T-helper 1 cell (primary cell): ENCODE measurements at places on chromosomes 1 and 21.

DNA sequence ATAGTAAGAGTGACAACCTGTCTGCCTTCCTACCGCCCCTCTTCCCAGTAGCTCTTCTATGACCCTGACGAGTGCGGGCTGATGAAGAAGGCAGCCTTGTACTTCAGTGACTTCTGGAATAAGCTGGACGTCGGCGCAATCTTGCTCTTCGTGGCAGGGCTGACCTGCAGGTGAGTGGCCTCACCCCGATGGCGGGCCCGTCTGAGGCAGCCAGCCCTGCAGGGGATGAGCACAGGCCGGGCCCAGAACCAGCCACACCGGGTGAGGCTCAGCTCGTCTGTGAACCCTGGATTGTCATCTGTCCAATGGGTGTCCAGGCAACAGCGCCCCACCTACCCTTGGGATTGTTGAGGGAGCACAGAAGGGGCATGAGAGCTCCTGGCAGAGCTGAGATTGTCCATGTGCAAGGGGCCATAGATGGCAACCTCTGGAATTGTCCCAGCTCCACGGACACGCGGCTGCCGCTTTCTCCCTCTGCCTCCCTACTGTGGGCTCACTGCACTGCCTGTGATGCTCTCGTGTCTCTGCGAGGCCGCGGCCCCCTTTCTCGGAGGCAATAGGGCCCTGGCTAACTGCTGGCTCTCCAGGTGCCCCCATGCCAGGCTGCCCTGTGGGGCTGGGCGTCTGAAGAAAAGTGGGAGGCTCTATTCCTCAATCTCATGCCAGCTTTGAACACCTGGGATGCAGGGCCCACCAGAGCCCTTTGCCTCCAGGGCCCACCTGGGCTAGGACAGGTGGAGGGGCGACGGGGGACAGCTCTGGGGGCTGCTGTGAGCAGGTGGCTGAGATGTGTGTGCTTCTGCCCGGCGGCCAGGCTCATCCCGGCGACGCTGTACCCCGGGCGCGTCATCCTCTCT, 50.0 kb upstream of the LRRC3 start:
- DNase-seq, result no peak

GRCh38 chr1:246497331-246497915, 9.7 kb downstream of the SMYD3 start:
- no peak for DNase-seq

- DNase-seq, result no peak
These were observed 805.3 kb downstream of the USP25 start for GRCh38 chr21:16535102-16535422.

DNA sequence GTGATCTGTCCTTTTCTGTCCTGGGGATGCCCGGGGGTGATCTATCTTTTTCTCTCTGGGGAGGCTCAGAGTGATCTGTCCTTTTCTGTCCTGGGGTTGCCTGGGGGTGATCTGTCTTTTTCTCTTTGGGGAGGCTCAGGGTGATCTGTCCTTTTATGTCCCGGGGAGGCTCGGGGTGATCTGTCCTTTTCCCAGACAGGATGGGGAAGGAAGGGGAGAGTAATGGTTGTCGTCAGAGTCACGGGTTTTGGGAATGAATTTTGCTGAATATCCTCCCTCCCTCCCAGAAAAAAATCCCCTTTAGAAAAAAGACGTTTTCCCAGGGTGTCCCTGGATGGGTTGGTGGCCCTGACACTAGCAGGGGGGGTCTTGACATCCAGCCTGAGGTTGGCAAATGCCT, 91.5 kb downstream of the ARHGEF10L start:
- no peak for DNase-seq

DNA sequence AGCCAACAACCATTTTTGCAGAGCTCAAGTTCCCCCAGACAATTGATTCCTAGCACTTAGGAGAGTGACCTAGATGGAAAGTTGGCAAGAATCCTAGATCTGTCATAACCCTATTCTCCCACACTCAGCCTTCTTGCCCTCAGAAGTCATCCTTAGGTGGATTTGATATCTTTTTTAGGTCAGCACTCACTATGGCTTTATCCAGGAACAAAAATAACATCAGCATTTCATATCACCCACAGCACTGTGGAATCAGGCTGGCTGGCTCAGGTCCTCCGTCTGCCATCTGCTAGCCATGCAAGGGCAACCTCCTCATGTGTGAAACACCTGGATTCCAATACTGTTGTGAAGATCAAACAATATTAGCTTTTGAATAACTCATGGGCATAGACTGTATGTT, 6.0 kb downstream of the DPT start:
- no peak for DNase-seq
